NK-92 treated with Interleukin-12 subunit alpha and Interleukin-12 subunit beta, amount 100 ng/mL, for 24 hours (cell line): ENCODE measurements at places on chromosomes 1 and 21.
A peak's percentile ranks its signal among the peaks of the same experiment; 100 is the strongest.

DNA sequence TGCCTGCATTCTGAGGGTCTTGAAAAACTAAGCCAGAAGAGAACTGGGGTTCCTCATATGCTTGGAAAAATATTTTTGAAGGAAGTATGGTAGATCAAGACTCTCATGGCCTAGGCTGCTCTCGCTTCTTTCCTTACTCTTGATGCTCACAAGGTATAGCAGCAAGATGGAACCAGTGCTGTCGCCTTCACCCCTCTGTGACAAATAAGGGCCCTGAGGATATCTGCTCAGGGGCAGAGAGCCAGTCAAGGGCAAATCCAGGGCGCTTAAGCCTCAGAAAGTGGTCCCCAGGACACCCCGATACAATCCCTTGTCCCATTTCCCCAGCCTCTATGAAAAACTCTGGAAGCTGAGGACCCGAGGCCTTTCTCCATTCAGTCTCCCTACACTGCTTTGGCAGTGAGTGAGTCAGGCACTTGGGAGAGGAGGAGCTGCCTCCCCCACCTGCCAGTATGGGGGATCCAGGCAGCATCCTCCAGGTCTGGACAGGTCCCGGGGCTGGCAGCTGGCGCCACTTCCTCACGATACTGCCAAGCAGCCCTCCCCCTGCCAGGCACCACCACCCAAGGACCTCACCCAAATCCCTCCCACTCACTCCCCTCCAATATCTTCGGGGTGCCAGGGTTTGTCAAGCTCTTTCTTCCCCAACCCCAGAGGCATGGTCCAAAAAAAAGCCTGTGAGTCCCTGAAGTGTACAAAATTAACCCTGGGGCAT, 1.3 kb downstream of the IGSF9 start:
- DNase-seq: no peak

- DNase-seq: no peak
These were observed 30.9 kb downstream of the SELL start for GRCh38 chr1:169680377-169681019.

DNA sequence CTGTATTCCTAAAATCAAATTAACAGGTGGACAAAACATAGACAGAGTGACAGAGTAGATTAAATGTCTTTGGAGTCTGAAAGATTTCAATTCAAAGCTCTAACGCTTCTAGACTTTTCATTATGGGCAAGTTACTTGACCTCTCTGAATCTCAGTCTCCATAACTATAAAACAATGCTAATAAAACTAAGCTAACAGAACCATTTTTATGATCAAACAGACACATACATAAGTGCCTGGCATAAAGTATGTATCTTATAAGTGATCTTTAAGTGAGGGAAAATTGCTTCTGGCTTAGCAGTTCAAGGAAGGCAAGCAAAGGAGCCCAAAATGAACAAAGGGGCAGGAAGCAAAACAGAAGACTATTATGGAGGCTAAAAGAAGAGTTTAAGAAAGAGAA, 216.8 kb upstream of the TNR start:
- no peak for DNase-seq

DNA sequence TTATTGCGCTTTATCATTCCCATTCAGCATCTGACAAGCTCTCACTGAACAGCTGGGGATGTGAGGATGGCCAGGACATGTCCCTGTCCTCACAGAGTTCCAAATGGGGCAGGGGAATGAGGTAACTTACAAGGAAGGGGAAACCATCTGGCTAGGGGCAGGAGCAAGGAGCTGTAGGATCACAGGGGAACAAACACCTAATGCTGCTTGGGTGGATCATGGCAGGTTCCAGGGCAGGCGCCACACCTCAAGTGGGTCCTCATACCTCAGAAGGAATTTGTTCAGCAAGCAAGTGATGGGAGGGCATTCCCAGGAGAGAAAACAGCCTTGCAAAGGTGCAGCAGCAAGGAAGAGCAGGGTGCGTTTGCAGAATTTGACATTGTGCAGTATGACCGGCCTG, 35.1 kb upstream of the GRIK3 start:
- no peak for DNase-seq

DNA sequence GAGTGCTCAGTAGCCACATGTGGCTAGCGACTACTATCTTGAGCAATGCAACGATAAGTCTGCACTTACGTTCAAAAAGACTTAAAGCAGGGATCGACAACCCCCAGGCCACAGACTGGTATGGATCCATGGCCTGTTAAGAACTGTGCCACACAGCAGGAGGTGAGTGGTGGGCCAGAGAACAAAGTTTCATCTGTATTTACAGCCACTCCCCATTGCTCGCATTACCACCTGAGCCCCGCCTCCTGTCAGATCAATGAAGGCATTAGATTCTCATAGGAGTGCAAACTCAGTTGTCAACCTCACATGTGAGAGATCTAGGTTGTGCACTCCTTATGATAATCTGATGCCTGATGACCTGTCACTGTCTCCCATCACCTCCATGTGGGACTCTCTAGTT, 103.6 kb upstream of the ZRANB2 start:
- no peak for DNase-seq

GRCh38 chr1:39205102-39205780, 746 bp downstream of the MACF1 start:
- peak; percentile 74 for DNase-seq

GRCh38 chr1:71245246-71245645, 164.4 kb upstream of the ZRANB2 start:
- no peak for DNase-seq

DNA sequence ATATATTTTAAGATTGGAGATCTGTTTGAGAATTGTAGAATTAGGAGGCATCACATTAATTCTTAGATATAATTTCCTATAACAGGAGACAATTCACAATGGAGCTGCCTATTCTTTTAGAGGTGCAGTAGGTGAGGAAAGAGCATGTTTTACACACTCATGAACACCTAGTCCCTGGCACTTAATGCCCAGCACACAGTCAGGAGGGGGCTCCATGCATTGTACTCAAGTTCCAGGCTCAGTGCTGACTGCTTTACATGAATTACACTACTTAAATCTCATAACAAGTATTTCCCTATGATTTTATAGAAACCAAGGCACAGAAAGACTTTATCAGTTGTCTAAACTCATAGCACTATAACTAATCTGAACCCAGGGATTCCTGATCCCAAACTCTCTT, 360 bp upstream of the GBP3 start:
- DNase-seq: no peak

DNA sequence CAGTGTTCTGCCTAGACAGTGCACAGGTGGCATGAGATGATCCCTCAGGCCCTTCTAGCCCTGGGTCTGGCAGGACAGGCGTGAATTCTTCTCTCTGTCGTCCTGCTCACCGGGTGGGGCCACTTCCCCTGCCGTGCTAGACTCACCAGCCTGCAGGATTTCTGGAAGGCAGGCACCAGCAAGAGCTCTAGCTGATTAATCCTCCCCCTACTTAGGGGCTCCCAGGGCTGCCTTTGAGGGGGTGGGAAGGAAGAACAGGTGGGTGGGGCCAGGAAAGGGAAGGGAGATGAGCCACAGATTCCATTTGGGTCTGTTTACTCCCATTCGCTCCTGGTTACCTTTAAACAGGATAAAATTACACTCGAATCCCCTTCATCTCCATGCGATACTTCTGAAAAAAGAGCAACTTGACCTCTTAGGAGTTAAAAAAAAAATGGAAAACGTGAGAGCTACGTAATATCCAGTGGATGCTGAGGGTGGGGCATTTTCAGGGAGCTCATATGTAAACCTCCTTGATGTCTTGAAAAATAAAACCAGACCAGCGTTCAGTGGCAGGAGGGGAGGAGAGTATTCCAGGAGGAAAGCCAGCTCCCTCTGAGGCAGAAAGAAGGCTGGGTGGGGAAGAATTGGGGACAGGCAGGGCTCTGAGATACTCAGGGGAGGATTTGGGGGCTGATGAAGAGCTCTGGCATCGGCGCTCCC, 665.5 kb downstream of the PTPRU start:
- DNase-seq: no peak

- DNase-seq: no peak
These were observed 81.9 kb downstream of the JAK1 start for GRCh38 chr1:64884261-64885040.

- DNase-seq: no peak
These were observed 6.9 kb upstream of the ZMYM4 start for GRCh38 chr1:35261412-35262120.

GRCh38 chr1:171494076-171494475, 8.7 kb downstream of the PRRC2C start:
- no peak for DNase-seq

GRCh38 chr1:46496505-46496904, 6.9 kb downstream of the DMBX1 start:
- no peak for DNase-seq

DNA sequence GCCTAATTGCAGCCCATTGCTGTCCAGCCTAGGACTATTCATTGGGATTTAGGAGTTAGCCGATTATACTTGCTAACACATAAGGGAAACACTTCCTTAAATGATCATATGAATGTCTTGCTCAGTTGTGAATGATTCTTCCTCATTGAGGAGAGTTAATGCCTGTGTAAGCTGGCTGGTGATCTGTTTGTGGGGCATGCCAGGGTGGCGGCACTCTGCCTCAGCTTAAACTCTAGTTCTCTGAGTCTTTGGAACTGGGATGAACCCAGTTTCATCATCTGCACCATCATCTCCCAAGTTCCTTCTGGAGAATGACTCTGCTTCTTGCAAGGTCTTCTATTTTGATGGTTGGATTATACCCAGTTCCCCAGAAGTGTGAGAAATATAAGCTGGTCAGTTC, 23.9 kb upstream of the SLAMF6 start:
- DNase-seq: no peak

DNA sequence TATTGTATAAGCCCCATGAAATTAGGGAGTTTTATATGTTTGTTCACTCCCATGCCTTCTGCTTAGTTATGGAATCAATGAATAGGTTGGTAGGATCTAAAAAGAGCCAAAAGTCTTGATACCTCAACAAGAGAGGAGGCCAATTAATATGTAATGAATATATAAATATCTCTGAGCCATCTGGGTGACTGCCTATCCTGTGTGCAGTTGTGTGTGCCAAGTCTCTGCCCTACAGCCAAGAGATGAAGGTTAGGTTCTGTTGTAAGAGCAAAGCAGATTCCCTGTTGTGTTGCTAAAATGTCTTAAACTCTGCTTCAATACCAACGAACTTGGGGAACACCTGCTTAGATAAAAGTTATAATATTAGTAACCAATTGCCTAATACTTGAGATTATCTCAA, 61.8 kb upstream of the GORAB start:
- no peak for DNase-seq

- DNase-seq: no peak
These were observed 379.8 kb downstream of the SIPA1L2 start for GRCh38 chr1:232249861-232250777.

DNA sequence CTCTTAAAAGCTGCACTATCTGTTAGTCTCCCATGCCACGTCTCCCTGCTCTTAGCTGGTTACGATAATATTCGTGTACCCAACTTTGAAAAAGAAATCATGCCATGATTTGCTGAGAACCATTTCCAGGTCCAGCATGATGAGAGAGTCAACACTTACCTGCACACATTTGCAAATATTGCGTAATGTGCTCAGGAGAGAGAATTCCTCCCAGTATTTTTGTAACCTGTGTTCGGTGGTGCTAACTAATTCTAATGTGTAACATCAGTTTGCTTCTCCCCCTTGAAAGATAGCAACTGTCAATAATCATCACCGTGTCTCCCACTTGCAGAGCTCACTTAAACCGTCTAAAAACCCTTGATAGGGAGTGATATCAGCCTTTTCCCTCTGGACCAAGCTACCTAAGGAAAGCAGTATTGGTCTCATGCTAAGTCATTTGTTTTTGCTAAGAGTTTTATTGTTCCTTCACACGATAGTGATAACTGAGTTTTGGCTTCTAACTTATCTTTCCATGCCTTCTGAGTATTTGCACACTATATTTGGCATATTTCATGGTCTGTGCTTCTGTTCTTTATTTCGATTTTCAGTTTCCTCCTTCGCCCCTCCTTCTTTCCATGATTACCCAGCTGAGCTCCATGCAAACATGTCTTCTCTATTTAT, 61.1 kb upstream of the IRF2BP2 start:
- no peak for DNase-seq
